Activated naive CD4-positive, alpha-beta T cell treated with anti-CD3 and anti-CD28 coated beads, Interleukin-2, amount 10 ng/mL, durations not matched to agents 7 days and 5 days (primary cell): ENCODE measurements at places on chromosomes 7 and 10.

- no peak for DNase-seq
These were observed 344.2 kb upstream of the POM121L12 start for GRCh38 chr7:52691257-52691656.

GRCh38 chr7:8214244-8214824, 47.6 kb downstream of the ICA1 start:
- no peak for DNase-seq

DNA sequence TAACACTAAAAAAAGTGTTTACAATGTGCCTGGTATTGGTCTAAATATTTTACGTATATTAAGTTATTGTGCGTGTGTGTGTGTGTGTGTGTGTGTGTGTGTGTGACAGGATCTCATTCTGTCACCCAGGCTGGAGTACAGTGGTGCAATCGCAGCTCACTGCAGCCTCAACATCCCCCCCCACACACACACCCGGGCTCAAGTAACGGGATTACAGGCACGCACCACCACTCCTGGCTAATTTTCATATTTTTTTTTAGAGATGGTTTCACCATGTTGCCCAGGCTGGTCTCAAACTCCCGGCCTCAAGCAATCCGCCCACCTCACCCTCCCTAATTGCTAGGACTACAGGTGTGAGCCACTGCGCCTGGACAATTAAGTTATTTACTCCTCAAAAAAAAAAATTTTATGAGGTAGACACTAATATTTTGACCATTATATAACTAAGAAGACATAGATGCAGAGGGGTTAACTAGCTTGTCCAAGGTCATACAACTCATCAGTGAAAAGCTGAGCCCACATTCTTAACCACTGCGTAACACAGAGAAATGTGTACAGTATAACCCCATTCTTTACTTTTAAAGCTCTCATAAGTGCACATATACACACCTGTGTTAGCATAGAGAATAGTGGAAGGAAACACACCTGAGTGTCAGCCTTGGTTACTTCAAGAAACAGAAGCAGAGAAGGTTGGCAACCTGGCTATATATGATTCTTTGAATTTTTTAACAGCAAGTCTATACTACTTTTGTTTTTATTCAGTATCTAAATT, 35.0 kb downstream of the DNAJC12 start:
- no peak for DNase-seq

DNA sequence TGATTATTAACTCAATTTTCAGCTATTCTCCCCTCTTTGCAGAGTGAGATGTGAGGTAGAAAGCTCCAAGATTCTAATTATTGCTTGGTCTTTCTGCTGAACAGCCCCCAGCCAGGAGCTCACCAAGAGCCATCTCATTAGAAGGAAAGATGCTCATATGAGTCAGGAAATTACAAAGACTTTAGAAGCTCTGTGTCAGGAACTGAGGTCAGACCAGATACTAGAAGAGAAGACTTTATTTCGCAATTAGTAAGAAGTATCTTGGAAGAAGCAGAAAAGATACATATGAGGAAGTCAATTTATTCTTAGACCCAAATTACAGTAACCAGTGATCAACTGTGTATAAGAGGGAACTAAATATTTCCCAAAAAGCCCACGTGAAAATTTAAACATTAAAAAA, 626.9 kb downstream of the ZWINT start:
- no peak for DNase-seq

DNA sequence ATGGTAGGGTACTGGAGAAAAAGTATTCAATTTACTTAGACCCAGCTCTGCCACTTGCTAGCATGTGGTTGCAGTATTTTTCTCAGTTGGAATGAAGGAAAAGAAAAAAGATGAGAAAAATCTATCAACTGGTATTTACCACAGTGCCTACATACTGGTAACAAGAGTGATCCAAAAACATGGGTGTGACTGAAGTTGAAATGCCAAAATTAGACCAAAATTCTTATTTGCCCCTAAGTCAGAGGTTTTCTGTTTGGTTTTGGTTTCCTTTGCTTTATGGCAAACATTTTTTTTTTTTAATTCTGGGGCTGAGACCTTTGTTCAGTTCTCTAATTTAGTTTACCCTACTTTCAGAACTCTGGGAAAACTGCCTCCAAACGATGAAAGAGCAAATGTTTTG, 12.3 kb downstream of the HYCC1 start:
- DNase-seq, result no peak

DNA sequence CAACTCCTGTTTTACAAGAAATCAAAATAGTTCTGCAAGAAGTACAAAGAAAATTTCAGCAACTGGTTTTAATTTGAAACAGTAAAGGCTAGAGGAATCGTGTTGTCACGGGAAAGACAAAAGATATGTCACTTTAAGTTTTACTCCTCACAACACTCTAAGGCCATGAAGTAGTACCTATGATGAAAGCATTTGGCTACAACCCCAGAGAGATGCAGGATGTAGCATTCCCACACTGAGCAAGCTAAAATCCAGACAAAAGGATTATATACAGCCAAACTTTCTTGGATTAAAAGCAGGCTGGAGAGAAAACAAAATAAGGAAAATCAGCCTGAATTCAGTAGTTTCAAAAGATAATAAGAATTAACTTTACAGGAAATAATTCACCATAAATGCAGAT, 245.5 kb upstream of the STEAP1 start:
- DNase-seq, result no peak

DNA sequence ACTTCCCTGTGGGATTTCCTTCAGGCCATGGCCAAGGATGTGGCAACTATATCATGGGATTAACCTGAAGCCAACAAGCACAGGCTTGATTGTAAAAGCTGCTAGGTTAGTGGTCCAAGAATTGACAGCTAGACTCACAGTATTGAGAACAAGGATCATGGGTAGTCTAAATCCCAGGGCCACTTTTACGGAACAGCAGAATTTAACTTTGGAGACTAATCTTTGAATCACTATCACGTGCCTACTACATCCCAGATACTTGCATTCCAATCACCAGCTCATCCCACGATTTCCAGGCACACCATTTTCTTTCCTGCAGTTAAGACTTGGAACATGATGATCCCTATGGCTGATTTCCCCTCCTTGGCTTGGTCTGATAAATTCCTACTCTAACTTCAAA, 65.6 kb upstream of the ADO start:
- DNase-seq, result no peak

- DNase-seq, result no peak
These were observed 4.7 kb downstream of the CPA1 start for GRCh38 chr7:130384841-130385599.

DNA sequence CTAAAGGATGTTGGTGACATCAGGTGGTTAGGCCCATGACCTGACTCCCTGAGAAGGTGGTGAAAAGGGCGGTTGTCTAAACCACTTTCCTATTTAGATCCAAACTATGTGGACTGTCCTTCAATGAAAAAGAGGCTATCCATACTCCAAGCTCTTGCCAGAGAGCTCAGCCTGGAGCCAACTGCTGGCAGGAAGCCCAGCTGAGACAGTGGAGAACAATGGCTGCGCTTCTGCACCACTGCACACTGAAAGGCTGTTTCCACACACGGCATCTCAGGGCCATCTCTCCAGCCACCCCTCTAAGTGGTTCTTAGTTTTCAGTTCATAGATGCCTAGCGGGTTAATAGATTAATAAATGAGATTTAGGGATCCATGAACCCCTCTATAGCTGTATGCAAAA, 488.8 kb upstream of the ZMIZ1 start:
- DNase-seq, result no peak

GRCh38 chr7:123292227-123292626, 92.5 kb upstream of the SLC13A1 start:
- DNase-seq, result no peak

DNA sequence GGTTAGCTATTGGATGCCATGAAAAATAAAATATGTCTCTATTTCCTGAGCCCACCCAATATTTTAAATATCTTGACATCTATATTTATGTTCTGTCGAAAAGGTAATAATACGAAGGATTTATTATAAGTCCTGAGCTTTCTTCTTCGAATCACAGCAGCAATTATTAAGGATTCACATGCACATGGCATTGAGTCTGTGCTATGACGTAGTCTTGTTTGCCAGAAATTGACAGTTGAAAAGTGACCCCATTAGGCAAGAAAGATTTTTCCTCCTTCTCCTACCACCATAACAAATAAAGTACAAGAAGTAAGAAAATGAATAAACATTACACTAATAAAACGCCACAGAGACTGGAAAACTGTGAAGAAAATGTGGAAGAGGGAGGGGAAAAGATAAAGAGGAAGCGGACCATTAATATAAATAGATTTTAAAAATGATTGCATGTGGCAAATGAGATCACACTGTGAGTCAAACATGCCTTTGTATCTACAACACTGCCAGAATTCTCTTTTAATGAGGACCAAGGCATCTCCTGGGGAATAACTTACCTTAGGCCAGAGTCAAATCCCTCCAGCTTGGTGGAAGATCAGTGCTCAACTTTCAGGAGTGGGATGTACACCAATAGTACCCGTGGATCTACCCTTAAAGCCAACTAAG, 21.6 kb downstream of the FZD1 start:
- DNase-seq, result no peak

- DNase-seq, result no peak
These were observed 93.0 kb upstream of the TMEM72 start for GRCh38 chr10:44818041-44818649.

DNA sequence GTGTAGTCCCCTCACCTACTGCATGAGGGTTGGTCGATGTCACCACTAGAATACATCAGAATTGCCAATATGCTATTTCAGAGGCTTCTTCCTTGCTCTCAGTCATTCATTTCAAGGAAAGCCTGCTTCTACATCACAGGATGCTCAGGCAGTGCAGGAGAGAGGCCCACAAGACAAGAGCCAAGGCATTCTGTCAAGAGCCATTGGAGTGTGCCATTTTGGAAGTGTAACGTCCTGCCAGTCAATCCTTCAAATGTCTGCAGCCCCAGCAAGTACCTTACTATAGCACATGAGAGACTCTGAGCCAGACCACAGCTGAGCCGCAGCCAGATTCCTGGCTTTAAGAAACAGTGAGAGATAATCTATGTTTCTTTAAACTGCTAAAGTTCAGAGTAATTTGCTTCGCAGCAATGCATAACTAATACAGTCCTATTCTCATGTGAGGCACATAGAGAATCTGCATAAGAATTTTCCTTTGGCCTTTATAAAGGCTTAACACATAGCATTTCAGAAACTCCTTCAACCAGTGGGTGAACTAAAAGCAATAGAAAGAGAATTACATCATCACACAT, 166.5 kb upstream of the GNAI1 start:
- no peak for DNase-seq

- DNase-seq, result peak; percentile 8
These were observed 168.3 kb downstream of the SLIT1 start for GRCh38 chr10:97017474-97017903.

DNA sequence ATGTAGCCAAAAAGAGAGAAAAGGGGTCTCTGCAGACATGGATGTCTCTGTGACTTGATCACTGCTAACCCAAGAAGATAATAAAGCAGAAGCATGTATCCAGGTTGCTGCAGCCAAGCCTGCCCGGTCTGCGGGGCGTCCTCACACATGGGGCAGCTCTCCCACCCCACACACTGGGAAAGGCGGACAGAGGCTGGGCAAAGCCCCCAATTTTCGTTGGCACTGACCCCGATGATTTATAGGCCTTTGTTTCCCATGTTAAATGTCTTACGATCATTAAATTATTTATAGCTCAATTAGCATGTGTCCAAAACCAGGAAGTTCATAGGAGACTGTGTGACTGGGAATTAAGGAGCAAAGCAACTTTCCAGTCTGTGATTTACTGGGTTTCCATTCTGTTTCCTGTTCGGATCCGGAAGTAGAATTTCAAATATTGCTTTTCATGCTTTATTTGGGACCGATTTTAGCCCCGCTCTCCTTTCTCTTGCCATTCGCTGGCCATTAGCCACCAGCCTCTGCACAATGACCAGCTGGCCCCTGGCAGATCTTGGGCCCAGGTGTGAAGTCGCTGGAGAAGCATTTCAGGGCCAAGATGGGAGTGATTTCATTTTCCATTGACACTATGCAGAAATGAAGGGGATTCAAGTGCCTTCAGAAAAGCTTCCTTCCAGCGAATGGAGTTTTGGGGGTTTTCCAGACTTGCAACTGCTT, 91.6 kb downstream of the EGFR start:
- DNase-seq, result no peak

DNA sequence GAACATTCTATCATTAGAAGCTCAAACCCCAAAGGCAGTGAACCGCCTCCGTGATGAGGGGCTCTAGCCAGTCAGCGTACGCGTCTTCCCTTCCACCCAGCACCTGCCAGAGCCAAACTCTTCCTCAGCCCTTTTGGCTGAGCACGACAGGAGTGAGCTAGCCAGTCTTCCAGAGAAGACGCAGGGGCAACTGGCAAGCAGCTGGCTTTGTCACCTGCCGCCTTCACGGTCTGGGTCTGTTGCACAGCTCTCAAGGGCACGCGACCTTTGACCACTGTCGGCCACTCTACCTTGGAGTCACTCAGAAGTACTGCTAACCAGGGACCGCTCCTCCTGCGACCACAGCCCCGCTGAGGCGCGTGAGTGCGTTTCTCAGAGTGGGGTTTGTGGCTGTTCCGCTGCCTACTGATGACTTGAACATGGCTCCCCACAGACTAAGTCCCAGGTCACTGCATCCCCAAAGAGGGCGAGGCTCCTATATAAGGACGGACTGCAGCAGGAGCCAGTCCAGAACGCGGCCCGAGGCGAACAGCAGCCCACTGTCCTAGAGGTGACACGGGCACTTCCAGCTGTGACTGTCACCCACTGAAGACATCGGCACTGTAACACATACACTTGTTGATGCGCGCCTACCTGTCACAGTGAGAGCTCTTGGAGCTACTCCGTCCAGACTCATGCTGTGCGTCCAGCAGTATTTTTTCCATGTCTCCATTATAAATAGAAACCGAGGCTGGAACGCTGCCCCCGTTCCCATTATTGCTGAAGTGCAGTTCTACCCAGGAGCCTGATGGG, 8.4 kb downstream of the BNIP3 start:
- peak; percentile 48 for DNase-seq

DNA sequence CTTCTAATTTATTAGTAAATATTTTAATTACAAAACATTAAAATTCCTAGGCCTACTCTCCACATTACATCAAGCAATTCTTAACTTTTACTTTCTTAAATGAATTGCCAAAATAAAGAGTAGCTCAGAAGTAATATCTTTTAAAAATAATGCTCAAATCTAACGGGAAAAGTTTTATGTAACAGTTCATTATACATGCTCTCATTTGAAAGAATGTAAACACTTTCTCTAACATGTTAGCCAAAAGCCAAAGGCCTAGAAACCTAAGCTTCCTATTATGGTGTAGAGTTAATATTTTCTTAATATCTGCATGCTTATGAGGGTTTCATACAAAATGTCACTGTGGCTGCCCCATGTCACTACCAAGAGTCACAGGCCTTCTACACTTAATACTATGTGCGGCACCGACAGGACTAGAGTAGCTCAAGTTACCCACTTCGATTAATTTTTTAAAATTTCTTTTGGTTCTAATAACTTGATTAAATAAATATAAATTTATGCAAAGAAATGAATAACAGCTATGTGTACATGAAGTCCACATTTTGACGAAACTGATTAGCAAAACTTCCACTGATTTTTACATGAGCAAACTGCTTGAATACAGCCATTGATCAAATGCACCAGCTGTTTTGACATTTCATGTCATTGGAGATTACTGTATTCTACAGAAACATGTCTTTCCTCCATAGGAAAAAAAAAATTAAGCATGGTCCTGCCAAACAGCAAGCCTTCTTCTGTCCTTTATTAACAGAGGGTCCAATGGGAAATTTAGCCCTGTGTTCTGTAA, 3.5 kb downstream of the COBL start:
- DNase-seq, result no peak
